ENCODE measurements at places on chromosomes 2 and 18.

DNA sequence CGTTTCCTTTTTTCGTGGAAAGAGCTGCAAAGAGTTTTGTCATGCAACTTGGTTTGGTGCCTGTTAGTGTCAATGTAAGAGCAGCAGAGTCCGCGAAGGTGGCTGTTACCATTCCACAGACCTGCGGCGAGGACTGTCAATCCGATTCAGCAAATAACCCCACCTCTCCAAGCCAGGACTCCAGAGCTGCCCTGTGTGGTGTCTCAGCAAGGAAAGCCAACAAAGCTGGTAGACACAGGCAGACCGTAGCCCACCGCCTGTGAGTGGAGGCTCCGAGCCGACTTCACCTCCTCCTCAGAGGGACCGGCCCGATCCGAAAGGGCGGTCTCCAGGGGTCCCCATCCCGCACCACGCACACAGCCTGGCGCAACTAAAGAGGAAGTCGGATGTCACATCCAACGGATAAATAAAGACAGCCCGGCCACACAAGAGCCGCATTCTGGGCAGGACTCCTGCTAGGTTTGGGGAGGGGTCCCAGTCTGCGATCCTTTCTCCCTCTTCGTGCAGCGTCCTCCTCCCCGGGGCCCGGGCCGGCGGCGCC, 819 bp downstream of the ANKRD44 start:
- no peak for DNase-seq

- DNase-seq: no peak
These were observed 331.3 kb downstream of the SS18 start for GRCh38 chr18:25759111-25759510.

DNA sequence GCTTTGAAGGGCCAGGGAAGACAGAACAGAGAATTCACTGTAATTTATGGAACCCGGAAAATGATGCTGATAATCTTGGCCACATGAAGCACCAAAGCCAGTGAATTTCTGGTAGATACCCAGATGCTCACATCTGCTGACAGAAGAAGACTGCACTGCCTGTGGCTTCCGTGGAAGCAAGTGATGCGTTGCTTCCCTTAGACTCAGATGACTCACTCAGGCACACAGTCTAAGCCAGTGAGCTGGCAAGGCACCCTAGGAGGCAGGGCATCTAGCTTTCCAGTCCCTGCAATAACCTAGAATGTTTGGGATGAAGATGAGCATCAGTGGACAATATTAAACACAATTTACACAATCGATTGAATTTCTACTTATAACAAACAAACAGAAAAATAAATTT, 284.7 kb downstream of the CMPK2 start:
- DNase-seq: no peak

DNA sequence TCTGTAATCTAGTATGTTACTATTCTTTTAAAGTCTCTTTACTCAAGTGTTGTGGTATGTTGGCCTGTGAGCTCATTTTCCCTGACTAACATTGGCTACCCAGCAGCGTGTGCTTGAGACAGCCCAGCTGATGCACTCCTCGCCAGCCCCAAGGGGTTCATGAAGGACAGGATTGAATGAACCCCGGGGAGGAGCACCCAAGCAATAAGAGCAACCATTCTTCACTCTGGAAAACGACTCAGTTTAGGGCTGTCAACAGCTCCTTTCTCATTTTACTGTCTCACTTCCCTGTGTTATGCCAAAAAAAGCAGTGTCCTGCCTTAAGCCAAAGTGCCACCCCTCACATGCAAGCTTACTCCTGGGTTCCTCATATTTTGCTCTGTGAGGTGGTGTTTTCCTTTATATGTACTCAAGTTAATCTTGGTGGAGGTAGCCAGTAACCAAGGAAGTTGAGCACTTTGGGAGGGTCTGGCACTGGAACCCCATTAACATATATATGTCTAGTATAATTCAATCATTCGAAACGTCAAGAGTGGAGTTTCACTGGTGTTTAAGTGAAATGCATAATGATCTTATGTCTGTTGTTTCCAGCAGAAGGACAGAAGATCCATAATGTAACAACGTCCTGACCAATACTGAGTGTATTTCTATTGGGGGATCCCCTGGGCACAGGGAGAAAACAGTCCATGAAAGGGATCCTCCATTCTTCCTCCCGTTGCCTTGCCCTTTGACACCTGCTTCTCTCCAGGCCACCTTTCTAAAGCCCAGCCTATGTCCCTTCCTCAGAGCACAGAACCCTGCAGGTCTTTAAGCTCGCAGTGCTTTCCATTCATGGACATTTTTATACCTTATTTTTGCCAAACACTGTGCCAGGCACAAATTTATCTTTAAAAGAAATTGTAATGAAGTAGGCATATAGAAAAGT, 43.2 kb downstream of the ATIC start:
- DNase-seq: no peak

DNA sequence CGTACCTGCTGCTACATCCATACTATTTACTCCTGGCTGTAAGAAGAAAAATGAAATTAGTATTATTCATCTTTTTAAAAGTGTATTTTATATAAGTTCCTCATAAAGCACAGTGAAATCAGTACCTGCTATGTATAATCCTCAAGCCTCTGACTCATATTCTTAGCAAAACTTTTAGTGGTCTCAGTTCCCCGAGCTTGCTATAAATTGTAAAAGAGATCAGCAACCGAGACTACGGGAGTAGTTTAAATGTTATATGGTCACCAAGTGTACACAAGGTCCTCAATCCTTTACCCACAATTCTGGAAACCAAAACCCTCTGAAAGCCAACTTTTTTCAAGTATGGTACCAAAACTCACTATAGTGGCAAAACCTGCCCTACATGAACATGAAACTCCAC, 24.2 kb downstream of the PRPF40A start:
- DNase-seq: no peak
